ENCODE measurements at places on chromosomes 3 and 15.

GRCh38 chr3:153339065-153339464 is 177.0 kb downstream of the RAP2B start:
- DNase-seq, result no peak

DNA sequence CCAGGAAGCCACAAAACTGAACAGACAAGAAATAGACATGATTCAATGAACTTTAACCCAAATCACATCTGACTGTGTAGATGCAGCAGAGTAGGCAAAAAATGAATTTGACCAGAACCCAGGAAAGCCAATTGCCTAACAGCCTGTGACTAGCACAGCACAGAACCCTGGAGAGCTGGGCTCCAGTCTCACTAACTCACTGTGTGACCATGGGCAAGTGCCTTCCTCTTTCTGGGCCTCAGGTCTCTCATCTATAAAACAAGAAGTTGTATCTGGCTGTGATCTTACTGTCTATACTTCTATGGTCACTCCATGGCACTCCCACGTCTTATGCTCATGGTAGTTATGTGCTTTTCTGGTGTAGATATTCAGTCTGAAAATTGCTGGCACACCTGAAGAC is 48.1 kb upstream of the USP3 start:
- DNase-seq, result no peak

- DNase-seq, result no peak
Observed at GRCh38 chr3:171775943-171776342, 34.3 kb downstream of the PLD1 start.

DNA sequence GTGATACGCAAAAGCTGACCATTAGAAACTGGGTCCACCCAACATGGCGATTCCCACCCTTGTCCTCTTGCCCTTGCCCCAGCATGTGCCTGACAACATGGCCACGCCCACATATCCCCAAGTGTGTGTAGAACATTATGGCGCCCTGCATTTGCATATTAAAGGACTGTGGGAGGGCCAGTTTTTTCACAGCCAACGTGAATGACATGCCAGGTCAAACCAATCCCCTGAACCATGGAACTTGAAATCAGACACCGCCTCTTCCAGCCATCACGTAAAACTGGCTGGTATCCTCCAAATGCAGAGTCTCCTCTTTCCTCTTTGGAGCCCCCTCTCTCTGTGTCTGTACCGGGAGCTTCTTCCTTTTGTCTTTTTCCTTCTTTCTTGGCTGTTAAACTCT is 156.7 kb upstream of the EPHA6 start:
- DNase-seq, result no peak

DNA sequence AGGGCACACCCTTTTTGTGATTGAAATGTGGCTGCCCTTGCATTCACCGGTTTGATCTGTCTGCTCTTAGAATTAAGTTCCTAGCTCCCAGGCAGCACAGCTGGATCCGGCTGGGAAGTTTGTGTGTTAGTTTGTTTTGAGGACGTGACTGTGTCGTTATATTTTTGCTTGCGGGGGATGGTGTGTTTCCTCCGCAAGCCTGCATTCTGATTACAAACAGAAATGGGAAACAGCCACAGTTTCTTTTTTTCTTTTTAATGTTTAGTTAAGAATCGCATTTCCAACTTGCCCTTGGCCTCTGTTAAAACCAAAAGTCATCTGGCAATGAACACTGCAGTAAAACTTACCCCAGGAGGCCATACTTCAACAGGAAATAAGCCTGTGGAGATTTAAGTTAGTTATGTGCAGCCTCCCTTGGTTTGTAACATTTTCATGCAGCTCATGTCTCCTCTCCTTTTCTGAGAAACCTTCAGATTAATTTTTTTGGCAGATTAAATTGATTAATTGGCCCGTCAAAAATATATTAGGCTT is 888 bp downstream of the TMOD3 start:
- no peak for DNase-seq

DNA sequence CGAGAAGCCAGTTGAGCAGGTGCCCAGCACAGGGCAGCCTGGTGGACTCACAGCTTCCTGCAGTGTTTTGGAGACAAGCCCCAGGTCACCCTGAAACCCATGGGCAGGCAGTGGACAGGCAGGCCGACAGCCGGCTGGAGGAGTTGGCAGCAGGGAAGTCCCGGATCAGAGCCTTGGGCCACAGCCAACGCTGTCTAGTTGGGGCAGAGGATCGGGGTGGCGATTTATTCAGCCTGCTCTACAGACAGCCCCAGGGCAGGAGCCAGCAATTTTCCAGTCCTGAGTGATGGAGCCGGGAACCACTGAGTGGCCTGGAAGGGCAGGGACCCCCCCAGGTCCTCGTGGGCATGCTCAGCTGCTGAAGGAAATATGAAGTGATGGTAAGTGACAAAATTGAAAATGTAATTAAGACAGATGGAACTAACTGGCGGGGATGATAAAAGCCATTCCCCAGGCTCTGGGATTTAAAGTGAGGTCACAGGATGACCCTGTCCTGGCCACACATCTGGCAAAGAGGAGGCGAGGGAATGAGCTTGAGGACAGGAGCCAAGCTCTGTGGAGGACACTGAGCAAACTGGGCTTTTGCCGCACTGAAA is 34.4 kb upstream of the TBC1D21 start:
- no peak for DNase-seq

DNA sequence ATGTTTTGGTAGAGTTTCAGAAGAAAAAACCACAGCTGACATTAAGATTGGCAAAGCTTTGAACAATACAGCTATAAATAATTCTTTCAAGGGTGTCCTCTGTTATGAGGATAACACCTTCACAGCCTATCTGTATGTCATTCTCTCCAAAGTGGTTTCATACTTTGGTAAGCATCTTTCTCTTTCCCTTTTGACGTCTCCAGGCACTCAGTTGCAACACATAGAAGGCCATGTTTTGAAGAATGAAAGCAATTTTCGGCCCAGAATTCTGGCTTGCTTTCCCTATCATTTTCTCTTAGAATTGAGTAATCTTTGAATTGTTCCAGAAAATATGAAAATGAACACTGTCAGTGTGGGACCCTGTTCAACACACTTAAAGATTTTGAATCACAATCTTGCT is 200.0 kb upstream of the CBLB start:
- no peak for DNase-seq

DNA sequence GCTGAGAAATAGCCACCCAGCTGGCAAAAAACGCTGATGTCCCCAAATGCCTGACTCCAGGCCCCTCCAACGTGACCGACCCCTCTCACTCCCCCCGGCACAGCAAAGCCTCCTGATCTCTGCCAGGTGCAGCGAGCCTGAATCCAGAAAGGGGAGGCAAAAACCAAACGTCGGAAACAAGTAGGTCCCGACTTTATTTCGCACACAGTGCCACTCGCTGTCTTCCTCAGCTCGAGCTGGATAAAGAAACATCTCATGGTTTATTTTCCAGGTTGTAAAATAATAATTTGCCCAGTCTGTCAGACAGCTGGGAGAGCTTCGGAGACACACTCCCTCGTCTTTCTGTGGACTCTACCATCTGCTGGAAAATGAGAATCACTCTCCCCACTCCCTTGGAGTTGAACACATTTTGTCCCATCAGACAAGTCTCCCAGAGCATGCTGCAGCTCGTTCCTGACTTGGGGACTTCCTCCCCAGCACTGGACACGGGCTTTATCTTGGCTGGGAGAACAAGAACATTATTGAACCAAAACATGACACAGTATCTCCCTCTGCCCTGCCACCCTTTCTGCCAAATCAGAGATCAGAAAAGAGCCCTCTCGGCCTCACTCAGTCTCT is 142.8 kb downstream of the NUP210 start:
- no peak for DNase-seq

DNA sequence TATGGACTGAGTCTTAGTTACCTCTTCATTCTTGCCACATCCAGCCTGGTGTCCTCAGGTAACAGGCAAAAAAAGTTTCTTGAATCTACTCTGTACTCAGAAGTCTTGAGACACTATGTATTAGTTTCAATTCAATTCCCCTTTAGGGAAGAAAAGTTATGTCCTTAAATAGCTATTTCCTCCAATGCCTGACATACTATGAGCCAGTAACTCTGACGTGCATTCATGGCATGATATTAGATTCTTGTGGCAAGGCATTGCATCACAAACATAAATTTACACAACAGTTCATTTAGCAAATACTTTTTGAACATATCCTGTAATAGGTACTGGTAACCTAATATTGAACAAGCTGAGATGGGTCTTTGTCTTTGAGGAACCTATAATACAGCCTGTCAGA is 109.3 kb upstream of the FOXB1 start:
- no peak for DNase-seq

DNA sequence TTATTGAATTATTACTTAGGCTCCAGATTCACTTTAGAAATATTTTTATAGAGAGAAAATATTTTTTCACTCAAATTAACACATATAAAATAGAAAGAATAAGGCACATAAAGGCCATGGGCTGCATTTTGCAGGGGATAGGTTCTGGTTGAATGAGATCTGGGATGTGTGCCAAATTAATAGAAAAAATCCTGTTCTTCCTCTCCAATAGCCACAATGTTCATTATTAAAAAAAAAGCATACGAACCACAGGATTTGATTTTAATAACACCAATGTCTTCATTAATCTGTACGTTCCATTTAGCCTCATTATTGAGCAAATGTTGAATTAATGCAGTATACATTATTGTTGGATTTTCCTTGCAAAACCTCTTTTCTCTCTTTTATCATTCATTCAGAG is 622.8 kb upstream of the AGTR1 start:
- no peak for DNase-seq

DNA sequence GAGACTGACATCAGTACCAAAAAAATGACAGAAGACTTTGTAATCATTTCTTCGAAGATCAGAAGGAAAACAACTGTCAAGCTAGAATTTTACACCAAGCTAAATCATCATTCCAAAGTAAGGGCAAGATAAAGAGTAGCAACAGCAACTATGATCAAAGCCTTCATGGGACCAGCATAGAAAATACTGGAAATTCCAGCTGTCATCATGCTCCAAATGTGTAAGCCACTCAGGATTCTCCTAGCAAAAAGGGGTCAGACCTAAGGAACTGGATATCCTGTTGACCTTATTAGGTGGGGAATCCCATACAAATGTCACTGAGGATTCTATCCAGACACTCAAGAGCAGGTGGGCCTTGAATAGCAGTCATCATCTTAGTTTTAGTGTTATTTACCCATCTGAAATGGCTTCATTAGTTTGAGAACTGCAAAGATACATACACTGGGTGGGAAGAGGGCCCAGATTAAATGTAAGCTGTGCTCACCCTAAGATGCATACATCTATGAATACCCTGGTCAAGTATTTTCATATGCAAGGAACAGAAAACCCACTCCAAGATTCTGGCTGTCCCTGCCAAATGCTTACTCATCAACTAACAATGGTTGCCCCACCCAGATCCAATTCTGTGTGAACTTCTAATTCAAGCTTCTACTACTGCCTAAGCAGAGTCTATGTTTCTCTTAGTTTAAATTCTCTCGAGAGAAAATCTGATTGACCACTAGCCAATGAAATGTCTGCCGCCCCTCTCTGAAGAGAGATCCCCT is 33.5 kb downstream of the CLDN18 start:
- DNase-seq, result no peak

DNA sequence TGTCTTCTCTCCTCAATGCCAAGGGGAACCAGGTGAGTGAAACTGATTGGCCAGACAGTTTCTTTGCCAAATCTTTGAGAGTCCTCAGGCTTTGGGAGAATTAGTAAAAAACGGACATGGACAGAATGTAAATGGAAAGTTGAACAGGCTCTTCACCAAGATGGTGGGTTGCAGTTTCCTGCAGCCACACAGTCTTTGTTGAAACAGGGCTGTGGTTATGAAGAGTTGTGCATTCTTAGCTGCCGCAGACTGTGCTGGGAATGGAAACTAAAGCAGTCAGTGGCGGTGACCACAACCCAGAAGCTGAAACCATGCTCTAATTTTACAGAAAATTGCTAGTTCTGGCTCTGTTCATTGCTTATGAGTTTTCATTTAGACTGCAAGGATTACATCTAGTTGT is 42.1 kb upstream of the TASOR start:
- no peak for DNase-seq

DNA sequence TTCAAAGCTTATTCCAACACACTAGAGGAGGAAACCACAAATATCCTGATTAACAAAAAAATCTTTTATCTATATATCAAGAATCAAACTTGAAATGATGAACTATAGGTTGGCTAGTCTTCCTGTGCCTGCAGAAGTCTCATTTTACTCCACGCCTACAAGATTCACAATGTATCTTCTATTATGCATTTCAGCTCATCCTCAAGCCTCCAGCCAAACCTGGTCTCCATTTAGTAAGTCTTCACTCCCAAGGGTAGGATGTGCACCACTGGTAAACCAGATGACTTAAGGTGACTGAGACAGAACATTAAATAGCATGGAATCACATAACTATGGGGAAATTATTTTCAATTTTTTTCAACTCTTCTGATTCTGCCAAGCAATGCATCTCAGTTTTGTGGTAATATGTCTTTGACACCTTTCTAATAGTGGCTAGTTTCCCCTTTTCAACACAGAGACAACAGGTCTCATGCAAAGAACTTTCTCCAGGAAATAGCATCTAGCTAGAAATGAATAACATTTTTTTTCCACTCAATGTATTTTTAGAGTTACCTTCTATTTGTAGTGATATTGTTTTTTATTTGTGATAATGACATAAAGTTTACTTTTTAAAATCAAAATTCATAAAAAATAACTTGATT is 166.9 kb downstream of the TNIK start:
- DNase-seq, result no peak

- no peak for DNase-seq
Observed at GRCh38 chr3:13877911-13878280, 2.0 kb downstream of the WNT7A start.

DNA sequence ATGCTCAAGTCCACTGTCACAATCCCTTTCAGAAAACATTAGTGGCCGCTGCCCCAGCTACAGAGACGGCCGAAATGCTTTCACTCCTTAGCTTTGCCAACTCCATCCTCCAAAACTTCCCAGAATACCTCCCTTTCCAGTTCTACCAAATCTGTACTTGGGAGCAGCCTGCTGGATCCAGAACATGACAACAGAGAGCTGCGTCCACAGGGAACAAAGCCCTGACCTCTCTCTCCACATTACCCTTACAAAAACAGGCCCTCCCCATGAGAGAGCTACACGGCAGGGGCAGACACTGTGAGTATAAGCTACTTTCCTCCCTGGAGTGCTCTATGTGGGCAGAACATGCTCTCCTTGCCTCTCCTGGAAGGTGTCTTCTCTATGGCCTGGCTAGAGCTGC is 6.3 kb downstream of the RBM15B start:
- no peak for DNase-seq

DNA sequence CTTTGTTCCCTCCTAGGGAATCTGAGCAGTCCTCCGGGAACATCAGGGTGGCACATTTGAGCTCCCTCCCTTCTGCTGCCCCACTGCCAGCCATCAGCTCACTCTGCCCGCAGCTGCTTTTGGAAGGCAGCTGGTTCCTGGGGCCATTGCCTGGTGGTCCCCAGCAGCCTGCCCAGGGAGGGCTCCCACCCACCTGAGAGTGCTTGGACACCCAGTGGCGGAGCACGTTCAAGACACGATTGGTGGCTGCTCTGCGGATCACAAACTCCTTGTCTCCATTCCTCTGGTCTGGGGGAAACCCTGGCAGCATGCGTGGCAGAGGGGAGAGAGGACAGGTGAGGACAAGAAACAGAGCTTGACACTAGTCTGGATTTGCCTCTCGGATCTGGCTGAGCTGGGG is 53.7 kb upstream of the CTSH start:
- DNase-seq, result no peak

Measured in Caco-2 (cell line).